ENCODE measurements at places on chromosomes 2 and 18.

DNA sequence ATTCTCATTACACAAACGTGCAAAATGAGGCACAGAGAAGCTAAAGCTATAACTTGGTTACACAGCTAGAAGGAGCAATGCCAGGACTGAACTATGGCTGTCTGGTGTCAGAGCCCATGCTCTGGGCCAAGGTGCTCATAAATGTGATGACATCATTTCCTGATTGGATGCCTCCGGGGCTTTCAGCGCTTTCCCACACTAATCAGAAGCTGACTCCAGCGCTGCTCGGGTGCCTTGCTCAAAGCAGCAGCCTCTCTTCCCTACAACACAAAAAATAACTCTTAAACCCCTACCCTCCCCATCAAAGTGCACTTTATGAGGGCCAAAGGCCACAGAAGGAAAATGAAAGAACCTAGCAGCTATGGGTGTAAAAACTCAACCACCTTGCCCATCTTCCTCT lies 90.7 kb downstream of the STK39 start:
- DNase-seq, result no peak

DNA sequence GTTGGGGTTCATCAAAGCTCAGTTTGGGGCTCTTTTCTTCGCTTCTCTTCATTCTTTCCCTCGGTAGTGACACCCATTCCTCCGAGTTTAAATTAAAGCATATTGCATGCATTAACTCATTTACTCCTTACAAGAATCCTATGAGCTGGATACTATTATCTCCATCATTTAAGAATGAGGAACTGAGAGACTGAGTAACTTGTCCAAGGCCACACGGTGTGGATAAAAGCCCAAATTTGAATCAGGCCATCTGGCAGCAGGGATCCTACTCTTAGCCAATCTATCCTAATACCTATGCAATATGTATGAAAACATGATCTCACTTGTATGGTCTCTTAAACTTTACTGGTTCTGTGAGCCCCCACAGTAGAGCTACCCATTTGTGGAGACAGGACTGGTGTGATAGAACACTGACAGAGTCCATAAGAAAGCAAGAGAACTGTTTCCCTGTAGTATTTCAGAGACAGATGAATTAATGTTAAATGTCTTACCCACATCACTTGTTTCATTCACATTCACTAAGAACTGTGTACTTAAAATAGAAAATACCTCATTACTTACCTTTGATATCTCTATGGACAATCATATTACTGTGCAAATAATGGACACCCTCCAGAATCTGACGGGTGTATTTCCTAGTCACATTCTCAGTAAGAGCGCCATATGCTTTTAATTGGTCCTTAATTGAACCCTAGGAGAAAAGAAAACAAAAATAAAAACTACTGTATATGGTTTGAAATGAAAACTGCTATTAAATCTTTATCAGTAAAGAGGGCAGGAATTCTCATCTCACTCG lies 20.4 kb upstream of the ERCC3 start:
- DNase-seq, result no peak

GRCh38 chr2:43438342-43438741 lies 157.5 kb downstream of the THADA start:
- DNase-seq, result no peak

- DNase-seq, result no peak
Measured at GRCh38 chr18:40365526-40365925, 1589.5 kb upstream of the PIK3C3 start.

DNA sequence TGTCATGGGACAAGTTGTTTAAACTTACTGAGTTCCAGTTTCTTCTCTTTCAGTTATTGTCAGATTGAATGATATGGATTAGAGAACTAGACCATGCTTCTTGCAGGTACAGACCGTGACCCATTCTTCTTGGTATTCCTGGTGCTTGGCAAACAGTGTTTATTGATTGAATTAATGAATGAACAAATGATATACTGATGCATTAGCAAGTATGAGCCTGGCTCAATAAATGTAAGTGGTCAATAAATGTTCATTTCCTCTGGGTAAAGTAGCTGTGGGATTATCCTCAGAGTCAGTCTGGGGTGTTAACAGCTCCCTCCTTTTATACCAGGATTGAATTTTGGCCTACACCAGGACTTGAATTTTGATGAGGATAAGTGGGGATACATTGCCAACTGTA lies 160.2 kb downstream of the ZEB2 start:
- DNase-seq, result no peak

DNA sequence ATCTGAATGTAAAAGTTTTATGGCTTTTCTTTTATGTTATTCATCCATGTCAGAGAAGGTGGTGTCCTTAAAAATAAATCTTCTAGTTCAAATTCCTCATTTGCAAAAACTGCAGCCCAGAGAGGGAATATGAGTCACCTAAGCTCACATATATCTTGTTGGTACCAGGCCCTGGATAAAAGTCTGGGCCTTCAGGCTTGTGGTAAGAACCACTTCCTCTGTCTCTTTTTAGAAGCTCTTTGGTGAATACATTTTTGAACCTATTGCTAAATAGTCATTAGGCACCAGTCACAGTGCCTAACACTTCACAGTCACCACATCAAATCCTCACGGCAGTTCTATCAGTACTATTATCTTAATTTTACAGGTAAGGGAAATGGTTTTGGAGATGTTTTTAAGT lies 199.2 kb downstream of the KCNS3 start:
- peak; percentile 64 for DNase-seq

DNA sequence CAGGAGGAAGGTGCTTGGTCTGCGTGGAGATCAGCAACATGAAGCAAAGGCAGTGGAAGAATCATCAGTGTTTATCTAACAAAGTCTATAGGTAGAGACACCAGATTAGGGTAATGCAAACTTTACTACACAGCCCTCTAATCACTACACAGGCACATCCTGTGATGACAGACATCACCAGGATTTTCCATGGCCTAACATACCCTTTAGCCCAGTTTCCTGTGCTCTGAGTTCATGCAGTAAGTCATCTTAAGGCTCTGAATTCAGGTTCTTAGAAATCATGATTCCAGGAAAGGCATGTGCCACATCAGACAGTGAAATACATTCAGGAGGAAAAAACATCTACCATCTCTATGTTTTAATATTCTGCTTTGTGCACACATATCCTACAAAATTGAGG lies 708.5 kb upstream of the SLC8A1 start:
- no peak for DNase-seq

DNA sequence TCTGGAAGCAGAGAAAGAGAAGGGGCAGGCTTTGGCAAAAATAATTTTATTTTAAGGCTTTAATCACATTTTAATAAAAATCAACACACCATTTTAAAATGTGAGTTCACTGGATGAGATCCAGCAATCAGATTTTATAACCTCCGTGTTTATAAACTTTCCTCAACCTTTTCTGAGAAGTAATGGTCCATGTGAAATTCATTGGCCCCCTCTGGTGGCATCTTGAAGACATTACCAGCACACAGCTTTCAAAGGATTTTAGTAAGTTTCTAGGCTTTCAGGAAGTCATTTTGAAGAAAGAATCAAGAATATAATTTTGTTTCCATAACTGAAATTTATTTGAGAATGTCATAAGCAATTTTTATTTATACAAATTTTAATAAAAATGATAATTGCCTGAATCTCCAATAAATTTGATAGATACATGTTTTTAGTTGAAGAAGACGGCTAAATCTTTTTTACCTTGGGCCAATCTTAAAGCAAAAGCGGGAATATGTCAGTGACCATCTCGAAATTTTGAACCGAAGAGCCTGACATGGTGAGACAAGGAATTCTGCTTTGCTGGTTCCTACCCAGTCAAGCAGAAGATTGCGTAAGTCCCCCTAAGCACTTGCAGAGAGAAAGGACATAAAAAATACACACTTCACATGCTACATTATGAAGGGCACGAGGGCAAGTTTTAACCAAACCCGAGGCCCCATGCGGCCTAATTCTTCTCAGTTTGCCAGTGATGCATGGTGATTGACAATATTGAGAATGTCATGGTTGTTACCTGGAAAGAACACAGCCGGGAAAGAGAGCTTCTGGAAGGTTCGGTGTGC lies 128.4 kb upstream of the CBLN2 start:
- DNase-seq, result peak; percentile 37

DNA sequence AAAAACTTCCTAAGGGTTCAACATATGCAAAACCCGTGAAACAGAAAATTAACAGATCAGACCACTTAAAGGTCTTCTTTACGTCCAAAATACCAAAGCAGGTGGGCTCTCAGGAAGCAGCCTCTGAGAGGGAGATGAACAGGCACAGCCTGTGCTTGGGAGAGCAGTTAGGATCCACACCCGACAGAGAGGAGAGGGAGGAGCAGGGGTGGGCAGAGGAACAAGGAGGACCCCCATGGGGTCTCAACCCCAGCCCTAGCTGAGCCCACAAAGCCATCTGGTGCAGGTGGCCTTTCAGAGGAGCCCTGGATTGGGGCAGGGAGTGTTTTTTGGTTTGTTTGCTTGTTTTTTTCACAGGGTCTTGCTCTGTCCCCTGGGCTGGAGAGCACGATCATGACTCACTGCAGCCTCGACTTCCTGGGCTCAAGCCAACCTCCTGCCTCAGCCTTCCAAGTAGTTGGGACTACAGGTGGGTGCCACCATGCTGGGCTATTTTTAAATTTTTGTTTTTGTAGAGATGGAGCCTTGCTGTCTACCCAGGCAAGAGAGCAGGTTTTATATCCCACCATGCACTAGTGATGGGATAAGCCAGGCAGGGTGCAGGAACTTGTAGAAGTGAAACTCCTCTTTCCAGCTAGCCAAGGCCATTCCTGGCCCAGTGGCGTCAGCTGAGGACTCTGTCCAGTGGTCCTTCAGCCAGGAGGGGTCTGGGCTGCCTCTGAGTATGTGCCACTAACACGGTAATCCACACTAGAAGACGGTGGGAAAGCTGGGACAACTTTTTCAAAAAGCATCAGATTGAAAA lies 154.1 kb upstream of the HDAC4 start:
- no peak for DNase-seq

DNA sequence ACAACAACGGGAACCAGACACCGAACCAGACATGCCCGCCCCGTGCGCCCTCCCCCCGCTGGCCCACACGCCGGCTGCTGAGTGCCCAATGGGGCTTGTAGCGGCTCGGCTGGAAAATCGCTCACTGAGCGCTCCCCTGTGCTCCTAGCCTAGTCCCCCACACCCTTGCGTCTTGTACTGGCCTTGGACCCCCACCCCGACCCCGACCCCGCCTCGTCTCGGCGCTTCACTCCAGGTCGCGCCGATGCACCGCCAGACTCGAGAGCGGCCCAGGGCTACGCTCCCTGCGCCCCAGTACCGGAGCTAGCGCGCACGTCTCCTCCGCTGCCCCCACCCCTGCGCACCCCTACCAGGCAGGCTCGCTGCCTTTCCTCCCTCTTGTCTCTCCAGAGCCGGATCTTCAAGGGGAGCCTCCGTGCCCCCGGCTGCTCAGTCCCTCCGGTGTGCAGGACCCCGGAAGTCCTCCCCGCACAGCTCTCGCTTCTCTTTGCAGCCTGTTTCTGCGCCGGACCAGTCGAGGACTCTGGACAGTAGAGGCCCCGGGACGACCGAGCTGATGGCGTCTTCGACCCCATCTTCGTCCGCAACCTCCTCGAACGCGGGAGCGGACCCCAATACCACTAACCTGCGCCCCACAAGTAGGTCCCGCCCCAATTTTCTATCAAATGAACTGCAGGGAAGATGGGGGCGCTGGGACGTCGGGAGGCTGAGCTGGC lies 1.5 kb downstream of the GAD1 start:
- DNase-seq, result no peak

DNA sequence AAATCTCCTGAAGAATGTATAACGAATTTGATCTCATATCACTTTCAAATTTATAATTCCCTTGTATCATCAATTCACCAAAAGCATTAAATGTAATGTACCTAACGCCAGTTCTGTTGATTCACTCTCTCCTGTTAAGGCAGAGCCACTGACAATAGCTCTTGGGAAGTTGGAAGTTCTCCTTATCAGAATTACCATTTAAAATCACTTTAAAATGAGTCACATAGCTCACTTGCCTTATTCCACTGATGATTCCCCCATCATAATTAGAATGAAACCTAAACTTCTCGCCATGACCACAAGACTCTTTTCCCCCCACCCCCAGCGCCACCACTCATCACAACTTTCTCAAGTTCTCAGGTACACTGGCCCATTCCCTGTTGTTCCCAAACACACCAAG lies 117.1 kb downstream of the PID1 start:
- DNase-seq, result no peak

- DNase-seq, result peak; percentile 36
Measured at GRCh38 chr2:190334479-190335224, 8.7 kb upstream of the INPP1 start.

DNA sequence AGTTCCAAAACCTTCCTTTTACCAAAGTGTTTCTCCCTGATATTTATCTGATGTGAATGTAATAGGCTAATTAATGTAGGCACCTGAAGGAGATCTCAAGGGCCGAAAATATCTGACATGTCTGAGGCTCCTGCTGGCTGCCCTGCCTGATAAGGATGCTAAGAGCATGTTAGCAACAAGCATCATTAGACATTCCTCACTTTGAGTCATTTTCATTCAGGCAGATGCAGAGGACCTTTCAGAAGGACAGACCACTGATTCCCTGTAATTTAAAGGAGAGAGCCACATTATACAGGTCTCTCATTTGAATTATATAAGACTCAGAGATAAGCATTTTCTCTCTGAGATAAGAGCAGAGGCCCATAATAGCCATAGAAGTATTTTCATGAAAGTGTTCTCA lies 222.4 kb upstream of the NCKAP5 start:
- no peak for DNase-seq

- no peak for DNase-seq
Measured at GRCh38 chr18:48391868-48392267, 17.3 kb downstream of the ZBTB7C start.

GRCh38 chr2:81942136-81942680 lies 1637.7 kb upstream of the LRRTM1 start:
- DNase-seq, result no peak

GRCh38 chr2:142585785-142586184 lies 291.7 kb upstream of the KYNU start:
- no peak for DNase-seq

DNA sequence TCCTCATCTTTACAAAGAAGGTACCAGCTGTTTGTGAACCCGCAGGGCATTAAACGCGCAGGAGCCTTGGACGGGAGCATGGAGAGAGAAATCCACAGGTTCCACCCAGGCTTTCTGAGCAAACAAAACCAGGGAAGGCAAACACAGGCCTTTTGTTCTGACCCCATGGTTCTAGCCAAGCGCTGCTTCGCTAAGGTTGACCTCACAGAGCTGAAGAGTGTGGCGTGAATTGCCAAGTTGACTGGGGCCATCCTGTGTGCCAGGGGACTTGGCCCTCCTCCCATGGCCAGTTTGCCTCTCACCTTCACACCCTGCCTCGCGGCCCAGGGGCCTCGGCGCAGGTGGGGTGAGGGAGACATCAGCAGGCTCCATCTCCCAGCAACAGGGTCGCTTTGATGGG lies 74.1 kb downstream of the VAPA start:
- no peak for DNase-seq

GRCh38 chr2:137838255-137839092 lies 125.8 kb upstream of the HNMT start:
- peak; percentile 50 for DNase-seq

Measured in hematopoietic multipotent progenitor cell treated with erythropoietin and hydrocortisone succinate and interleukin-3 and kit ligand, for 8 days (in vitro differentiated cells).